Activated T-helper 17 cell treated with anti-CD3 and anti-CD28 coated beads, Interleukin-2, amount 50 U/mL, for 72 hours (primary cell): ENCODE measurements at places on chromosomes 11 and 22.

GRCh38 chr11:78906566-78906965, 331.9 kb upstream of the NARS2 start:
- no peak overlapping the region for H3K4me3 ChIP-seq
- ATAC-seq: no peak
- H3K27me3 ChIP-seq: peaks cover 4% of the 10 kb centered on the region
- H3K27ac ChIP-seq: no peak overlapping the region

DNA sequence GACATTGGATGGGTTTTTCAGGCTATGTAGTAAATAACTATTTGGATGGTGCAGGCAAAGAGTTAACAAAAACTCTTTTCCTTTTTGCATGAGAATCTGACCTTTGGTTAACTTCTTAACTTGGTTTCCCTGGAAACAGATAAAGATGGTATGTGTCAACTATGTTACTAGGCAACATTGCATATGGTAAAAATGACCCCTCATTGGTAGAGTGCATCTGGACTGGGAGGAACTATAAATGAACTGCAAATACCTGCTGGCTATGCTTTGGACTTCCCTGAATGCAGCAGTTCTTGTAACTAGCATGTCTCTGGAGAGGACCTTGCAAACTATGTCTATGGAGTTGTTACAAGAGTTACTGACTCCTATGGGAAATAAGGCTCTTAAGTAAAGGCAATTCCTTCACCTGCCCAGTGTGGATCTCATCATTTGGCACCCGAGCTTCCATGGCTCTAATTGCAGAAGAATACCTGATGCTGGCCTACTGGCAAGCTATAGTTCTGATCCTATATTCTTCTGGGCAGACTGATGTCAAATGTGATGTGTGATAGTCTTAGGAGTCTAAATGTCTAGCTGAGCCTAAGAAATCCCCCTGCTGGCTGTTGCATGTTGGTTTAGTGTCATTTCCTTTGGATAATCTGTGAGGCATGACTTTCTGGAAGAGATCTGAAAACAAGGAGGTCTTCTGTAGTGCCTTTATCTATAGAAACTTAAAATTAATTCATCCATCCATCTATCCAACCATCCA, 126.7 kb upstream of the MTMR2 start:
- no peak overlapping the region for H3K27ac ChIP-seq
- ATAC-seq: no peak
- H3K27me3 ChIP-seq: no peaks in the 10 kb centered on the region
- H3K36me3 ChIP-seq: peaks cover 6% of the 10 kb centered on the region
- H3K4me1 ChIP-seq: peaks cover 24% of the 10 kb centered on the region

- no peak overlapping the region for H3K27ac ChIP-seq
- peaks cover 87% of the 10 kb centered on the region for H3K36me3 ChIP-seq
- H3K4me1 ChIP-seq: no peaks in the 10 kb centered on the region
- H3K27me3 ChIP-seq: no peaks in the 10 kb centered on the region
Observed at GRCh38 chr22:42062506-42063170, 8.0 kb downstream of the NAGA start.

DNA sequence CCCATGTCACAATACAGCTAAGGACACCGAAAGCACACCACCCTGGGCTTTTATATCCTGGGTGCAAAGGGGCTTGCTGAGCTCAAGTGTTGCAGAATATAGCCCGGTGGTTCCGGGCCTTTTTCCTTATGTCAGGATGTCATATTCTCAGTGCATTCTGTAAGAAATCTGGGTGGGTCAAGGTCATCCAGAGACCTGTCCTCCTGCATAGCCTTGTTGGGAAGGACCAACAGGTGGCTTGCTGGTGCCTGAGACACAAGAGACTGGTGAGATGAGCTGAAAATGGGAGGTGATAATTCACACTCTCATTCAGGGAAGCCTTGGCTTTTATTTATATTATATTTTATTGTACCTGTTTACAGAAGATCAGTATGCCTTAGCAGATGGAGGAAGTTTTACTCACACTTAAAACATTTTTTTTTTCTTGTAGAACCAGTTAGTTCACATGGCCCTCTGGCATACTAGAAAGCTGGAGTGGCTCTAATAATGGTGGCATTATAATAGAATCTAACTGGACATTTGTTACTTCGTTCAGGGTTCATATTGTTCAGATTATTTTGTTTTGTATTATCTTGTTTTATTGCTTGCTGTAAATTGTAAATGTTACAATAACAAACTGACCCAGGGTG, 14.6 kb upstream of the TMEM123 start:
- H3K4me1 ChIP-seq: peaks cover 32% of the 10 kb centered on the region
- no peaks in the 10 kb centered on the region for H3K27me3 ChIP-seq
- H3K36me3 ChIP-seq: no peaks in the 10 kb centered on the region
- H3K4me3 ChIP-seq: peak overlapping the region; percentile 61
- H3K27ac ChIP-seq: no peak overlapping the region

- no peaks in the 10 kb centered on the region for H3K36me3 ChIP-seq
- no peaks in the 10 kb centered on the region for H3K4me1 ChIP-seq
- no peaks in the 10 kb centered on the region for H3K27me3 ChIP-seq
- no peak overlapping the region for H3K4me3 ChIP-seq
Observed at GRCh38 chr11:77558380-77558779, 31.4 kb upstream of the AQP11 start.

- H3K27ac ChIP-seq: no peak overlapping the region
- H3K27me3 ChIP-seq: peaks cover 6% of the 10 kb centered on the region
- no peak for ATAC-seq
- H3K4me1 ChIP-seq: no peaks in the 10 kb centered on the region
Observed at GRCh38 chr11:115901069-115901468, 396.9 kb upstream of the CADM1 start.

- H3K27me3 ChIP-seq: no peaks in the 10 kb centered on the region
- no peak overlapping the region for H3K4me3 ChIP-seq
- no peaks in the 10 kb centered on the region for H3K36me3 ChIP-seq
Observed at GRCh38 chr11:25860677-25861450, 471.1 kb upstream of the ANO3 start.

DNA sequence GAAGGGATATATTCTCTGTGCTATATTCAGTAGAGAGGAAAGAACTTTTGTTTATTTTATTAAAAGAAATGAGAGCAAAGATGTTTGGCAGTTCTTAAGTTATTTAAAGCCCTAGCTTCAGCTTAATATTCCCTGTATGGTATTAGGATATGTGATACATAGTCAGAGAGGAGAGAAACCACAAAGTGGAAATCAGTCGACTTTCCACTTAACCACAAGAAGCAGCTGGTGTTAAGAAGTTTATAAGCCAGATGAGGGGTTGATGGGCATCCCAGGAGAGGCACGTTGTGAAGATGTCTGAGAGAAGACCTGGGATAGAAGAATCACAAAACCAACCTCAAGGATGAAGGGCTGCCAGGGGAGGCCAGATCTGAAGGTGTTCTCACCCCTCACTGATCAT, 23.3 kb upstream of the PHF21B start:
- H3K36me3 ChIP-seq: no peaks in the 10 kb centered on the region
- H3K4me3 ChIP-seq: no peak overlapping the region
- H3K27ac ChIP-seq: no peak overlapping the region
- peaks cover 11% of the 10 kb centered on the region for H3K27me3 ChIP-seq

DNA sequence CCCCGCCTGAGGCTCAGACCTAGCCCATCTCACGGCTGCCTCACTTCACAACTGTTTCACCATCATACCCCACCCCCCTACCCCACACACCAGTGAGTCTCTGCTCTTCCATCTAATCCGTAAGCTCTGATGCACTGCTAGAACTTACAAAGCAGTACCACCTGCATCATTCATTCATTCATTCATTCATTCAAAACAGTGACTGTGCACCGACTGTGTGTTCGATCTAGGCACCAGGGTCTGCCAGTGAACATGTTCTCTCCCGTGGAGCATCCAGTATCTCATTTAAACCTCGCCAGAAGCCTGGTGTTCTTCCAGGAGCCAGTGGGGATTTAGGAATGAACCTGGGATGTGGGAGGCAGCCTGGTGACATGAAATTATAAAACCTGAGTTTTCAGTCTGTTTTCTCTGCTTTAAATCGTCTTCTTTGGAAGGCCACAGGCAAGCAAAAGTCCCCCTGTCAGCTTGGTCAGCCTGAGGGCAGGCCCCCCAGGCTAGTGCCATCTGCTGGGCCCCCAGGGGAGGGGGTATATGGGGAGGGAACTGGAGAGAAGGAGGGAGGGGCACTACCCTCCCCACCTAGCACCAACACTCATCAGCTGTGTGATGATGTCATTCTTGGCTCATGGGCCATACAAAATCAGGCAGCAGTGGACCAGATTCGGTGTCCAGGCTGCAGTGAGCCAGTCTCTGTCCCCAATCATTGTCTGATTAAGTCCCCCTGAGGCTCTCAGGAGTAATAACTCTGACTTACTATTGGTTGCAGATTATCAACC, 18.4 kb downstream of the TMPRSS6 start:
- no peak for ATAC-seq
- peaks cover 33% of the 10 kb centered on the region for H3K4me1 ChIP-seq
- peak overlapping the region; percentile 56 for H3K27ac ChIP-seq
- peak overlapping the region; percentile 97 for H3K4me3 ChIP-seq

GRCh38 chr11:45098929-45099328, 47.5 kb upstream of the PRDM11 start:
- H3K27me3 ChIP-seq: peaks cover 16% of the 10 kb centered on the region
- H3K4me1 ChIP-seq: peaks cover 10% of the 10 kb centered on the region
- no peak overlapping the region for H3K4me3 ChIP-seq
- H3K27ac ChIP-seq: no peak overlapping the region
- no peak for ATAC-seq
- no peaks in the 10 kb centered on the region for H3K36me3 ChIP-seq

DNA sequence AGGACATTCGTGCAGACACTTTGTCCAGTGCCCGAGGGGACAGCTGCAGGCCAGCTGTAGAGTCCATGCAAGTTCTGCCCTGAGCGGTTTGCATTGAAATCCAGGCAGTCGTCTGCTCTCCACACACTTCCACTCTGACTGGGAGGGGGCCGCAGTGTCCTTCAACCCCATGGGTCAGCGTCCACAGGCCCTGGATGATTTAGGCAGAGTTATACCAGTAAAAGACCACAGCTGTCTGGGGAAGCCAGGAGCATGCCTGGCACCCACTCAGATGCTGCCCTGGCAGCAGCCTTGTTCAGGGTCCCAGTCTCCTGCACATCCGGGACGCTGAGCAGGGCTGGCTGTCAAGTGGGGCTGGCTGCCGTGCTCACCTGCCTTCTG, 26.5 kb downstream of the KRTAP5-5 start:
- peaks cover 32% of the 10 kb centered on the region for H3K27me3 ChIP-seq
- no peak overlapping the region for H3K27ac ChIP-seq
- ATAC-seq: no peak
- no peaks in the 10 kb centered on the region for H3K36me3 ChIP-seq

- no peak overlapping the region for H3K4me3 ChIP-seq
- no peak overlapping the region for H3K27ac ChIP-seq
- no peak for ATAC-seq
- H3K27me3 ChIP-seq: no peaks in the 10 kb centered on the region
- H3K4me1 ChIP-seq: no peaks in the 10 kb centered on the region
- no peaks in the 10 kb centered on the region for H3K36me3 ChIP-seq
Observed at GRCh38 chr11:2414616-2415015, 14.1 kb downstream of the TSSC4 start.

DNA sequence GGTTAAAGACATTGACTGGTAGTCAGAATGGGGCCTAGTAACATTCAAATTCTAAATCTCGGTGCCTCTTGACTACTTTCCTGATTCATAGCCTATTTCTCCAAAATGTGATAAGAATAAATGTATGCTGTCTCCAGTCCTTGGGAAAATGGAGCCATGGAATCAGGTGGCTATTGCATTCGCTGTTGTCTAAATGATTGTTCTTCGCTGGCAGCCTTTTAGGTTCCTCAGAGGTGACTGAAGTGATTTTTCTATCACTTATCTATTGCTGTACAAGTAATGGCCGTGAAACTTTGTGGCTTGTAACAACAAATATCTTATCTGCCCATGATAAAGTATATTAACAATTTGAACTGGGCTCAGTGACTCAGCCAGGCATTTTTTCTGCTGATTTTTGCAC, 15.4 kb downstream of the SRPRA start:
- no peak overlapping the region for H3K27ac ChIP-seq
- no peaks in the 10 kb centered on the region for H3K27me3 ChIP-seq
- H3K4me1 ChIP-seq: no peaks in the 10 kb centered on the region

DNA sequence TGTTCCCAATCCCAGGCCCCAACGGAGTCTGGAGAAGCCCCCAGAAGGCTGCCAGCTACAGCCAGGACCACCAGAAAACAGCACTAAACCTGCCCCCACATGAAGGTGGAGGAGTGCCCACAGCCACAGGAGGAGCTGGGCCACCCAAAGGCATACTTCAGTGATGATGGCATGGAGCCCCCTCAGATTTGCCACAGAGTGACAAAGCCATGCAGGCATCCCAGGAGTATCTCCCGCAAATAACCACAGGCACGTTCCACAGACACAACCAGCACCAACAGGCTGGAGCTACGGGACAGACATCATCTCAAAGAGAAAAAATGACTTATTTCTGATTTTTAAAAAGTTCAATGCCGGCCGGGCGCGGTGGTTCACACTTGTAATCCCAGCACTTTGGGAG, 10.6 kb downstream of the CARS1 start:
- H3K36me3 ChIP-seq: peaks cover 77% of the 10 kb centered on the region
- H3K27me3 ChIP-seq: no peaks in the 10 kb centered on the region
- H3K27ac ChIP-seq: no peak overlapping the region
- H3K4me1 ChIP-seq: peaks cover 25% of the 10 kb centered on the region
- no peak for ATAC-seq

DNA sequence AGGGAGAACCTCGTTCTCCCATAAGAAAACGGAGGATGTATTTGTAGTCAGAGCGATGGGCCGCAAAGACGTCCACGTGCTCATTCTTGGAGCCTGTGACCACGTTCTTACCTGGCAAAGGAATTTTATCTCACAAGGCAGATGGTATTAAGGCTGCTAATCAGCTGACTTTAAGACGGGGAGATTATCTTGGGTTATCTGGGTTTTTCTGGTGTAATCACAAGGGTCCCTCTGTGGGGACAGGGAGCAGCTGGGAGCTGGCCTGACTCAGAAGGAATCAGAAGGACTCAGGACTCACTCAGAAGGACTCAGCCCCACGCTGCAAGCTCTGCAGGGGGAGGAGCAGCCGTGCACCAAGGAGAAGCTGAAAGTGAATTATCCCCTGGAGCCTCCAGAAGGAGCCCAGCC, 7.5 kb upstream of the SIGIRR start:
- H3K4me1 ChIP-seq: peaks cover 5% of the 10 kb centered on the region
- H3K4me3 ChIP-seq: no peak overlapping the region
- no peak for ATAC-seq

DNA sequence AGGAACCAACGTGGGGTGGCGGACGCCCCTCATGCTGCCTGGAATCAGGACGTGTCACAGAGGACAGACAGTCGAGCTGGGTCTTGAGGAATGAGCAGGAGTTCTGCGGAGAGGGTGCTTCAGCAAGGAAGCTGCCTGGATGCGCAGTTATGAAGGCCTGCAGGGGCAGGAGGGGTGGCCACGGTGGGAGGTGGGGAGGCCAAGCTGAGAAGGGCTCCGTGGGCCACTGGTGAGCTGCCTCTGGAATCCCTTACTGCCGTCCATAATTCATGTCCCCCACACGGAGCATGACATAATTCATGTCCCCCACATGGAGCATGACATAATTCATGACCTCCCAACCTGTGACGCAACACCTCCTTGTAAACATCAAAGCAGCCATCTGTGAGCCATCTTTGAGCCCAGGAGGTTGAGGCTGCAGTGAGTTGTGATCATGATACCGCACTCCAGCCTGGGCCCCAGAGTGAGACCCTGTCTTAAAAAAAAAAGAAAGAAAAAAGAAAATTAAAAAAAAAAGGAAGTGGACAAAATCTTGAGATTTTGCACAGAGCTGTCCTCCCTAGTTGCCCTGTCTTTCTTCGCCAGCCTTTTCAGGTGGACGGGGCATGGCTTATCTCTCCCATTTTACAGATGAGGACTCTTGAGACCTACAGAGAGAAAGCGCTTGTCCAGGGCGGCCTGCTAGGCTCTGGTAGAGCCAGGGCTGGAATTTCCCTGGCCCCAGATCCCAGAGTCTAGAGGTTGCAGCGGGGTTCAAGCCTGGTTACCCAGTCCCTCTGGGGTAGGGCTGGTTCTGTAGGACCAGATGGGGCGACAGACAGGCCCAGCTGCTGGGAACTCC, 24.3 kb upstream of the PICK1 start:
- H3K27ac ChIP-seq: no peak overlapping the region
- H3K4me3 ChIP-seq: no peak overlapping the region
- no peaks in the 10 kb centered on the region for H3K36me3 ChIP-seq
- H3K4me1 ChIP-seq: no peaks in the 10 kb centered on the region
